ENCODE measurements at places on chromosomes 3 and 15.

GRCh38 chr15:74957476-74958035 lies 984 bp upstream of the RPP25 start:
- no peak for DNase-seq

DNA sequence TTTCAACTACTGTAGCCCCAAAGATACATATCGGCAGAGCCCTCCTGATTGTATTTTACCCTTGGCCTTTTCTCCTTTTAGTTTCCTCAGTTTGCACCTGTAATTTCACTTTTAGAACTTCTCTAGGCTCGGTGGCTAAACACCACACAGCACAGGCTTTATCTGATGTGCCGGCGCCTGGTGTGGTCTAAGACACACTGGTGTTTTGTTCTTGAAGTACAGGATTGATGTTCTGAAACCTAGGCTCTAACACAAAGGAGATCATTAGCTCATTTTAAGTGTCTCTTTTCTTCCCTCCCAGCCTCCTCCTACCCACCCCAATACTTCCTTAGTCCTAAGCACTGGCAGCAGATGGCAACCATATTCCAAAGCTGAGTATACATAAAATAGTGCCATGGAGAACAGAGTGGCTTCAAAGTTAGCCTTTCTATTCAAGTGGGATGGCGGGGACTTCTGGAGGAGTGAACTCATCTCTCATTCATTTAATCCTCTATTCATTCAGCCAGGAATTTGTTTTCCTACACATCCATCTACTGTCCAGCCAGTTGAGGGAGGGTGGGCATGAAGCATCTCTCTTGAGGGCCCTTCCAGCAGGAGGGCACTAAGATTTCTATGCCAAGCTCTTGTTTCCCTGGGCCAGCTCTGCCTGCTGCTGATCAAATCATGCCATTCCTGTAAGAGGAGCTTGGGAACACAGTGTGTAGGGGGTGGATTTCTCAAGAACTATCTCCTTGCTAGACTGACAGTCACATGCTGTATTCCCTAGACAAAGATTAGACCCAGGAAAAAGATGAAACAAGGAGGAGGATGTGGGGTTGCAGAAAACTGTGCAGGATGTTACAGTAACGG lies 71.2 kb downstream of the TIGIT start:
- no peak for DNase-seq

- no peak for DNase-seq
Observed at GRCh38 chr3:190099099-190099498, 21.6 kb downstream of the P3H2 start.

GRCh38 chr3:185823078-185824044 lies 1.5 kb downstream of the IGF2BP2 start:
- no peak for DNase-seq

- DNase-seq: no peak
Observed at GRCh38 chr15:45116482-45117307, 2.6 kb downstream of the DUOXA2 start.

GRCh38 chr3:72181251-72181650 lies 396.3 kb upstream of the PROK2 start:
- DNase-seq: no peak

DNA sequence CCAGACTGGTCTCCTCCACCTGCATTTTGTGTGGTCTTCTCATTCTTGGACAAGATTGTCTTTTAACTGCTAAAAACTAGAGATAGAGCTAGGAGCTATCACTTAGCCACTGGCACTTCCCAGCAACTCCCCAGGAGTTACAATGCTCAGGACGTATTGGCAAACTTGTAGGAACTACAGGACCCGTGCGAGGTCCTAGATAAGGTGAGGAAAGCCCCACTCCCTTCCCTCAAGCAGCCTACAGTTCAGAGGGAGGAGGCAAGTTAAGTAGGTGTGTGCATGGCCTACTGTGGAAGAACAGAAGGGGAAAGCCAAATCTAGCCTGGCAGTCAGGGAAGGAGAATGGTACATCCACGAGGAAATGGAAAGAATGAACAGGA lies 504.7 kb upstream of the PROK2 start:
- DNase-seq: no peak

DNA sequence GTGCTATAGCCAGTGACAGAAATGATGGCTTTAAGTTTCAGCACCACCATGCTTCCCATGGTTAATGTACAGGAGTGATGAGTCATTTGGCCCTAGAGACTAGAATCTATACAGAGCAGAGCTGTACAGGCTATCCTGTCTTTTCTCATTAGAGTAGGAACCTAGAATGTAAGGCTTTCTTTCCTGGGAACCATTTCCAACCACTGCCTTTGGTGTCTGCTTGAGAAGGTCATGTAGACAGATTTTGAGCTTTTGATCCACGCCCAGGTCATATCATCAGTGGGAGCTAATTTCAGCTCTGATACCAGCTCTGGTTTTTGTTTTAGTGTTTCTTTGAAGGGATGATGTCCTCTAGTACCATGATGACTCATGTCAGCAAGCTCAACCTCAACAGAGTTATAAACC lies 543.1 kb downstream of the NTRK3 start:
- no peak for DNase-seq

GRCh38 chr3:134576831-134577230 lies 74.0 kb downstream of the KY start:
- no peak for DNase-seq

GRCh38 chr3:118369892-118370491 lies 664.7 kb downstream of the IGSF11 start:
- DNase-seq: no peak

DNA sequence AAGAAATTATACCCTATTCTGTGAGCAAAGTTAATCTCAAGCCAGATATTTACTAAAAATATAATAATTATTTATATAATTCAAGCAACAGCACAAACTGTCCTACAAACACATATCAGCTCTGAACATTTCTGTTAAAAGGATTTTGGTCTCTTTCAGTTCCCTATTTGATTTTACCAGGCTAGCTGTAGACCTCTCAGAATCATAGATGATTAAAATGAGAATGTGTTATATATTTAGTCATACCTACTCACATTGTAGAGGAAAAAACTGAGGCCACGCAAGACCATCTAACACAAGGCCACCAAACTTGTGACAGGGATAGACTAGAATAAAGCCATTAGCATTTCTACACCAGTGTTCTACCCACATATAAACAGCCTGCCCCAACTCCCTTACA lies 28.5 kb downstream of the ACKR4 start:
- no peak for DNase-seq

- no peak for DNase-seq
Observed at GRCh38 chr15:29795610-29796009, 26.7 kb downstream of the TJP1 start.

- no peak for DNase-seq
Observed at GRCh38 chr15:69346112-69346511, 47.4 kb downstream of the PAQR5 start.

GRCh38 chr15:57272771-57273357 lies 103.4 kb upstream of the CGNL1 start:
- no peak for DNase-seq

- DNase-seq: no peak
Observed at GRCh38 chr3:157136647-157137387, 23.1 kb downstream of the CCNL1 start.

GRCh38 chr3:173538410-173538809 lies 140.9 kb downstream of the NLGN1 start:
- DNase-seq: no peak

DNA sequence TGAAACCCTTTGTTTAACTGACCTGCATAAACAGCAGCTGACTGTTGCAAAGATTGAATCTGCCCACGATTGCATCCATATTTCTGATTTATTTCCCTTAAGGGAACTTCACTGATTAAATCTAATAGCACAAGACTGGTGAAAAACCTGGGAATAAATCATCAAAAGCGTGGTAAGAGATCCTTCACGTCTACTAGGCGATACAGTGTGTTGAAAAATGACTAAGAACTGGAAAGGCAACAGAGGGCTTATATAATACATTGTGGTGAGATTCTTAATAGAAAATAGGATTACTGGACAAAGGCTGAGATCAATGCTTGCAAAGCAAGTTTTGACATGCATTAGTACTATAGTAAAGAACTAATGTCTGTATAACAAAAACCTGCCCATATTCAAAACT lies 49.0 kb downstream of the POLQ start:
- no peak for DNase-seq

All from HFF-Myc (cell line).